ENCODE measurements at places on chromosomes 6 and 20.

GRCh38 chr6:157061770-157062594, 261.3 kb downstream of the TMEM242 start:
- DNase-seq, result no peak

DNA sequence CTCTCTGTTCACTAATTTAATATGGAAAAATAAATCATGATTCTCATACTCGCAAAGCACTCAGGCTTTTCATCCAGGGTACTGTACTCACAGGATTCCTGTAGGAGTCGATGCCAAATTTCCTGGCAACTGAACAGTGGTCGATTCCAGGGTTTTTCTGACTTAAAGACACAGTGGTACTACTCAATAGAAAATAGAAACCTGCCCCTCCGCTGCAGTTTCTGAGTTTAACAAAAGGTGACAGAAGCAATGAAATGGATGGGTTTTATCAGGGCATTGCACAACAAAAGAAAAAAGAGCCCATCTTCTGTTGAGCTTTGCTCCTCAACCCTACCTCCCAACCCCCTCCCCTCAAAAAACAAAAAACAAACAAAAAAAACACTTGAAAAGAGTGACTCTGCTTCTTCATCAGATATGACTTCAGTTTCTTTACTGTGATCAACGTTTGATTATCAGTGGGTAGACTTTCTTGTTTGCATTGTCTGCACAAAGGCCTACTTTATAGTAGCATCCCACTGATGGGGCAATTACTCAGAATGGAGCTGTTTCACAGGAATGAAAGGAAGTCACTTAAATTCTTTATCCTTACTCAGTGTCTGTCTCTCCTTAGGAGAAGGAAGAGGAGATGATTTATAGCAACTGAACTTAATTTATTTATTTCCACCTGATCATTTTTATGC, 96.2 kb upstream of the FOXO3 start:
- no peak for DNase-seq

DNA sequence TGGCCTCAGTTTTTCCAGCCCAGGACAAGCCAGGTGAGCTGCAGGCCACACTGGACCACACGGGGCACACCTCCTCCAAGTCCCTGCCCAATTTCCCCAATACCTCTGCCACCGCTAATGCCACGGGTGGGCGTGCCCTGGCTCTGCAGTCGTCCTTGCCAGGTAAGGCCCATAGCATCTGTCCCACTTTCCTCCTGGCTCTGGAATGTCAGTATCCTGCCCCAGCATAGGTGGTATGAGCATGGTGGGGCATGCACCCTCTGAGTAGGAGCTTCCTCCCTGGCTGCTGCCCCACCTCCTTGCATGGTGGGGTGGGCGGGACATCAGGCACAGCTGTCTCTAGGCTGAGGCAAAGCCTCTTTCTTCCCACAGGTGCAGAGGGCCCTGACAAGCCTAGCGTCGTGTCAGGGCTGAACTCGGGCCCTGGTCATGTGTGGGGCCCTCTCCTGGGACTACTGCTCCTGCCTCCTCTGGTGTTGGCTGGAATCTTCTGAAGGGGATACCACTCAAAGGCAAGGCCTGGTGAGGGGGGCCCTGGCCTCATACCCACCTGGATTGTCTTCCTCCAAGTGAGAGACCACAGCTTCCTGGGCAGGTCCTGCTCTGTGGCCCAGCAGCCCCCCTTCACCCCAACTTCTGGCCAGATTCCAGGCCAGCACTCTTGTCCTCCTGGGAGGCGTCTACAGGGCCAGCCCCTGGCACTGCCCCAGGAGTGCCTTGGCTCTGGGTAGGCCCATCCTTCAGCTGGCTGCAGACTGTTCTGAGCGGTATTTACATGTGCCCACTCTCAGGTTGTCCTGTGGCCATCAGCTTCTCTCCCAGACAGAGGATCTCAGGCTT, 9.1 kb downstream of the PI16 start:
- no peak for DNase-seq

DNA sequence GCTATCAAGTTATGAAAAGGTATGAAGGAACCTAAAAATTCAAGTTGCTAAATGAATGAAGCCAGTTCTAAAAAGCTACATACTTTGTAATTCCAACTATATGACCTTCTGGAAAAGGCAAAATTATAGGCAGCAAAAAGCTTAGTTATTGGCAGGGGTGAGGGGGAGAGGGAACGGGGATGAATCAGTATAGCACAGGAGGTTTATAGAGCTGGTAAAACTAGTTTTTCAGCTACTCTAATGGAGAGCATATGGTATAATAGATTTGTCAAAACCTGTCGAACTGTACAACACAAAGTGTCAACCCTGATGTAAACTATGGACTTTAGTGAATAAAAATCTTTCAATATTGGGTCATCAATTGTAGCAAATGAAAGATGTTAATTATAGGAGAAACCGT, 18.7 kb downstream of the MANEA start:
- DNase-seq, result no peak

DNA sequence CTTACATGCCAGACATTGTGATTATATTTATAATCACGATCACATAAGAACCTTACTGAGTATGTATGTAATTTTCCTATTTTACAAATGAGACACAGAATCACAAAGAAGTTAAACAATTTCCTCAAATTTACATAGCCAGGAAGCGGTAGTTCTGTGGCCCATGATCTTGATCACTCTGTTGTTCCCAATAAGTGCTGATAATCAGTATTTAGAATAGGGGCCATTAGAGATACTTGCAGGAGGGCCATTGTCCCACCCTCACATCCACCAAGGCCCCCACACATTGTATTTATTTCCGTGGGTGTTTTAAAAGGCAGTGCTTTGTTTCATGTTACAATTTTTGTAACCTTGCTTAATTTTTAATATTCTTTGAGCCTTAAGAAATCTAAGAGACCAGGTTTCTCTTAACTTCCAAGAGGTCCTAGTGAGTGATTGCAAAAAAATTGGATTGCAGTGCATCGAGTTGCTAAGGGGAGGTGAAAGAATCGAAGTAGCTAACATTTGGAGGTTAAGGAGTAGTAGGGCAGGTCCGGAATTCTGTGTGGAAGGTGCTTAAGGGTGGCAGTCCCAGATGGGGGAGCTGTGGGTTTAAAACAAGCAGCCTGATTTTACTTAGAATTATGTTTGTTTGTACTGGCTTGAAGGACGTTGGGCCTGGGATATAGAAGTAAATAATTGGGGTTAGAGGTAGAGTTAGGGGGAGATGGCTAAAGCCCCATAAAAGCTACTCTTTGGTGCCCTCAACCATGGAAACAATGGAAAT, 339.4 kb downstream of the CDKAL1 start:
- no peak for DNase-seq

- DNase-seq, result no peak
Measured at GRCh38 chr6:44624936-44625573, 237.5 kb downstream of the CDC5L start.

DNA sequence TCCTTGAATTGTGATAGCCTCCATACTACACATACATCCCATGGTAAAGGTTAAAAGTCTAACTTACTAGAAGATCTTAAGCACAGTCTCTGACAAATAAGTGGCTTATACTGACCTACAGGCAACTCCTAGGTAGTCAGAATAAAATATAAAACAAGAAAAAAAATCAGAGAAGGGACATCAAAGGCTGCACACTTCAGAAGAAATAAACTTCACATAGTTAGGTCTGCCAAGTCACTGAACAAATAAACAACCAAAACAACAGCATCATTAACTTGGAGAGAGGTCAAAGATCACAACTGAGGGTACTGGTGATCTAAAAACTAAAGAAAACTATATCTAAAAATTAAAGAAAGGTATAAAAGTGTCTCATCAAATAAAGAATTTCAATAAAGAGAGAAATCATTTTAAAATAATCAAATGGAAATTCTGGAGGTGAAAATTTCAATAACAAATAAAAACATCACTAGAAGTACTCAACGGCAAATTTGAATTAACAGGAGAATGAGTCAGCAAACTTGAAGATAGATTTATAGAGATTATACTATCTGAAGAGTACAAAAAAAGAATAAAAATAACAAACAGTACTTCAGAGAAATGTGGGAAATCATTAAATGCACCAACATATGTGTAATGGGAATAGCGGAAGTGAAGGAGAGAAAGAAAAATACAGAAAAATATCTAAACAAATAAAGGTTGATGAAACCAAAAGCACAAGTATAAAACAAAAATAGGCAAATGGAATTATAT, 88.0 kb upstream of the UST start:
- DNase-seq, result no peak

GRCh38 chr6:684831-685636, 7.9 kb downstream of the EXOC2 start:
- DNase-seq, result no peak

DNA sequence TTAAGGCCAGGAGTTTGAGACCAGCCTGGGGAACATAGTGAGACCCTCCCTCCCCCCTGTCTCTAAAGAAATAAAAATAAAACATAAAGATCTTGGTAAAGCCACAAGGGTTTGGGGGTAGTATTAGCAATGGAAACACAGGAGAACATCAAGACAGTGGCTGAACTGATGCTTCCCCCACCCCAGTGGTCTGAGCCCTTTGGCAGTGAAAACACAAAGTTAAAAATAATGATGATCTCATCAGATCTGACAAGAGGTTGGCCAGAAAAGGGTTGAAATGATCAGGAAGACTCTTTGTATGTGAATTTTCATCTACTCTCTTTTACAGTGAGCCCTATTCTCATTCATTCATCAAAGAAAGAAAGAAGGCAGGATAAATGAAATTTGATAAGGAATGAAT, 93.7 kb downstream of the KCNB1 start:
- no peak for DNase-seq

DNA sequence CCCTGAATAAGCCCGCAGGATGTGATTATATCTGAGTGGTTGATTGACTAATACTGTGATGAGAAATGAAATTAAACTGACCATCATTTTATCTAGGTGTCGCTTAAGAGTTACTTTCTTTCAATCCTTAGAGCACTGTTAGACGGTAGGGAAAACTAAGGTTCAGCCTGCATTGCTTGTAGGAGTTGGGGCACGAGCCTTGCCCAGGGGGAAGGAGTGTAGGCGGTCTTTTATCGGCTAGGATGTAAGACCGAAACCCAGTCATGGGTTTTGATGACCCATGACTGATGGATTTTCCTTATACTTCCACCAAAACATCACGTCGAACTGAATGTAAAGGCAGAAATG, 392 bp upstream of the TASP1 start:
- no peak for DNase-seq

GRCh38 chr6:138509371-138509770, 10.1 kb upstream of the NHSL1 start:
- no peak for DNase-seq

GRCh38 chr6:110814102-110815014, 911 bp downstream of the CDK19 start:
- no peak for DNase-seq

GRCh38 chr6:10545482-10545881, 24.3 kb downstream of the GCNT2 start:
- no peak for DNase-seq

DNA sequence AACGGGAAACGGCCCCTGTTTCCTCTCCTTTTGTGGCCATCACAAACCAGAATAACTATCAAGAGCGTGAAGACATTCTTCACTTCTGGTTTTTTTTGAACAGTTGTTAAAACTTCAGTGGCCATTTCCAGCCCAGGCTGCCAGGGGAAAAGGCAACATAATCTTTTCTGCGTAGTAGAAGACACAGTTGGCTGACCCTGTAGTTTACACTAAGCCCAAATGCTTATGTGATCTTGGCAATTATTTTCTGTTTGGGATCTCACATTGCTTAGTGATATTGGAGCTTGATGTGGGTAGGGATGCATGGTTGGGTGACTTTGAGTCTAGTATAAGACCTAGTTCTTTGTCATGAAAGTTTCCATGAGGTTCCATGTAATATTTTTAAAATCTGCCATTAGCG, 449.4 kb upstream of the CDH4 start:
- no peak for DNase-seq

DNA sequence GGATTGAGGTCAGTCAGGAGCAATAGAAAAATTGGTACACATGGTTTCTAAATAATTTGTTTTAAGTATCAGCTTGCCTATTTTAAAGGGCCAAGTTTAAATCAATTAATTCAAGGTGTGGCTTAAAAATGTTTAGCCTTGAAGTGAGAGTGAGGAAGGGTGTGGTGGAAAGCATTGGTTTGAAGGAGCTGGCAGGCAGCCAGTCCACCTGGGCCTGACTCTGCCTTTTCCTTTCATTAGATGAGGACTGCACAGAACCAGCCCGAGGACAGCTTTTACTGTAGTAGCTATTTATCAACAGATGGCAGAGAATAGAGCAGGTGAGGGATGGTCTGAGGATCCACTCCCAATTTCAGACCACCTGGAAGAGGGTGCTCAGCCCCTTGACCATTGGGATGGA, 42.4 kb downstream of the DHX35 start:
- DNase-seq, result no peak

DNA sequence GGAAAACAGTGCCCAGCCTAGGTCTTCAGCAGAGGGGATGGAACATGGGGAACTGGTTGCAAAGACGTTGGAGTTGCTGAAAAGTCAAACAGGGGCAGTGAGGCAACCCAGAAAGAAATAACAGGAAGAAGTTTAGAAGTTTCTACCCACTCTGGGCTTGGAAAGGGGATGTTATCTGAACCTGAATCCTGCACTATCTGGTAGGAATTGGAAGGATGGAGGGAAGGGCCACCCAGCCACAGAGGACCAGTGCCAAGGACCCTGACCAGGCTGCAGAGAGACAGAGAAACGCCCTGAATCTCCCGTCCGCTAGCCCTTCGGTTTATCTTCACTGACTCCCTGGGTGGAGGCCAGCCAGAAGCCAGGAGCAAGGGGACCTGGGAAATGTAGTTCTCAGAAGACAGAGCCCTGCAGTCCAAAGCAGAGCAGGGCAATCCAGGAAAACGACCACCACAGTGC, 217.3 kb upstream of the RREB1 start:
- DNase-seq, result no peak

- DNase-seq, result no peak
Measured at GRCh38 chr6:140046016-140046632, 671.7 kb upstream of the CITED2 start.

- no peak for DNase-seq
Measured at GRCh38 chr6:108286366-108286765, 8.5 kb upstream of the AFG1L start.

GRCh38 chr6:15495375-15495901, 167.4 kb downstream of the DTNBP1 start:
- DNase-seq, result no peak

GRCh38 chr6:23265270-23265669, 695.9 kb downstream of the HDGFL1 start:
- DNase-seq, result no peak

- no peak for DNase-seq
Measured at GRCh38 chr6:75735491-75736186, 13.4 kb upstream of the MYO6 start.

- no peak for DNase-seq
Measured at GRCh38 chr20:50363027-50363426, 147.2 kb upstream of the PTPN1 start.

DNA sequence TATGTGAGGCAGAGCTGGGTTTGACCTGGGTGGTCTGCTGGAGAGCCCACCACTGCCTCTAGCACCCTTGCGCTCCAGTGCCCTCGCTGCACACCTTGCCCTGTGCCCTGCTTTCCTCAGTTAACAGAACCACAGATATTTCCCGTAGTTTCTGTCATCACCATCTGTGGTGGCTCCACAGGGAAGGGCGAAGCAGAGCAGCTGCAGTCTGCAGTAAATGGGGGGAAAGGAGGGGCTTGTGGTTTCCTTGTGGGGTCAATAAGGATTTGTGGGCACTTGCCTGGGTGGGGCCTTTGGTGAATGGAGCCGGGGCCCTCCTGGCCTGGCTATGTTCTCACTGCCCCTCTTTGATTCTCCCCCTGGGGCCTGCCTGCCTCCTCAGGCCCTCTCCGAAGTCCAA, 21.2 kb upstream of the CCDC167 start:
- no peak for DNase-seq

All from non-pigmented ciliary epithelial cell (primary cell).